ENCODE measurements at places on chromosomes 6 and 20. TPM values are rescaled to one million over a fixed set of nuclear protein-coding genes. Genes with fewer than 3 reads are reported as not detected.

The MYB gene
- 2.0 TPM for total RNA-seq

DNA sequence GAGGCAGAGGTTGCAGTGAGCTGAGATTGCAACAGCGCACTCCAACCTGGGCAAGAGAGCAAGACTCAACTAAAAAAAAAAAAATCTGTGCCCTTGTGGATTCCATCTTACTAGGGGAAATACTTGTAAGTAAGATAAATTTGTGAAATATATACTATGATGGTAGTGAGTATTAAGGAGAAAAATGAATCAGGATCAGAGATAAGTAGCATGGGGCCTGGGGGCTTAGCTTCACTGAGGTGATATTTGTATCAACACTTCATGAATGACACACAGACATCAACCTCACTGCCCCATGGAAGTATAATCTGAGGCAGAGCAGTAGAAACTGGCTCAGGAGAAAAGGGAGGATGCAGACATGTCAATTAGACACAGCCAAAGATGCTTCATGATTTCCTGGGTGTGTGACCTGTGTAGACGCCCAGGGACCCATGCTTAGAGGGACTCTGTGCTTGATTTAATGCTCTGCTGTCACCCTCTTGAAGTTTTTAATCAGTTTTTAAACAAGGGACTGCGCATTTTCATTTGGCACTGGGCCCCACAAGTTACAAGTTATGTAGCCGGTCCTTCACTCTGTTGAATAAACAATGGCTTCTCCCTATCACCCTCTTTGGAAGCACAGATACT lies 41.9 kb downstream of the PCNA start:
- H3K4me1 ChIP-seq, result peaks cover 37% of the 10 kb centered on the region
- H3K27me3 ChIP-seq, result no peaks in the 10 kb centered on the region
- no peak for DNase-seq

DNA sequence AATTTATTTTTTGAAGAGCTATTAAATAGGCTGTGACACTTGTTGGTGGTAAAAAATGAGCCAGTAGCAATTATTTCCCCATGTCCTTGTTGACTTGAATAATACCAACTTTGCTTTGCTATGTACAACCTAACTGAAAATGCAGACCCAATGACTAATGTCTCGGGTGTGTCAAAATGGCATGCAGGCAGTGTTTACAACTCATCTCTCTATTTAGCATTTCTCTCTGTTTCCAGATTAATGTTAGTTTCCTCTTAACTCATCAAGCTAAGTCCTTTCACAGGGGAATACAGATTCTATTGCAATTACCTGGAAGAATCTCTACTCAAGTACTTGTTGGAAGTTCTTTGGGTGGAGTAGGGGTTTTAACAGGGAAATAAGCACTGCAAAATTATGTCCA lies 504.4 kb downstream of the BCKDHB start:
- no peak for DNase-seq
- H3K4me1 ChIP-seq, result peaks cover 7% of the 10 kb centered on the region
- H3K27me3 ChIP-seq, result no peaks in the 10 kb centered on the region
- no peak overlapping the region for H3K27ac ChIP-seq
- H3K36me3 ChIP-seq, result no peaks in the 10 kb centered on the region
- H3K4me3 ChIP-seq, result no peak overlapping the region

The CST2 gene
- not detected for total RNA-seq

The RMND1 gene
- 19.5 TPM for total RNA-seq

DNA sequence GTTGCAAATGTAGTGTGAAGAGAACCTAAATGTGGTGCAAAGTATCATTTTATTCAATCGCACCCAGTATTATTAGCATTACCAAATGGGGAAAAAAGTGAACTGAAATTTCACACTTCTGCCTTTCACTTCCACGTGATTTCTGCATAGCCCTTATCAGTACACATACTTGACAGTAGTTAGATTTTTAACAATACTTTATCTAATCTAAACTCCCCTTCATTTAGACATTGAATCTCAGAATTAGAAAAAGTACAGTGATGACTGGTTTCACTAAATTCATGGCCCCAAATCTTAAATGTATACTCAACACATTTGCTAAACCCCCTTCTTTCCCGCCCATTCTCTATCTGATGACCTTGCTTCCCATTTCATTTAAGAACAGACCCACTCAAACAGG lies 14.3 kb downstream of the STX7 start:
- no peak overlapping the region for H3K27ac ChIP-seq
- DNase-seq, result no peak
- H3K4me3 ChIP-seq, result no peak overlapping the region
- H3K27me3 ChIP-seq, result no peaks in the 10 kb centered on the region

GRCh38 chr20:1422753-1423152 lies 29.9 kb upstream of the FKBP1A start:
- H3K27ac ChIP-seq, result no peak overlapping the region
- H3K4me1 ChIP-seq, result no peaks in the 10 kb centered on the region
- no peaks in the 10 kb centered on the region for H3K36me3 ChIP-seq
- H3K27me3 ChIP-seq, result no peaks in the 10 kb centered on the region

Measured in upper lobe of right lung (tissue), 1 donor.